ENCODE measurements at places on chromosomes 4 and X.
A peak's percentile ranks its signal among the peaks of the same experiment; 100 is the strongest.

DNA sequence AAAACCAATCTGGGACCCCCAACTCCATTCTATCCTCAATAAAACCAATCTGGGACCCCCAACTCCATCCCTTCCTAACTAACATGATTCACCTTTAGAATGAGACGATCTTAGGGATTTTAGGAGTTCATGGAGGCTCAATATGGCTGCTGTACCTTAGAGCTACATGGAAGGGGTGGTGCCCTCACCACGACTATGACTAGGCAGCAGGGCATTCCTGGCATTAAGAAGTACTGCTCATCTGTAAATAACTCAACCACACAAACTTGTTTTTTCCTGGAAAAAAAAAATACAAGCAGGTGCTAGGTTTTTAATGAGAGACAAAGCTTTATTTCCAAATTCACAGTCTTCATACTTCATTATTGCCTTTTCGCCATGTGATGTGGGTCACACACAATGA, 346.5 kb upstream of the FAT1 start:
- H3K4me1 ChIP-seq: no peaks in the 10 kb centered on the region
- no peaks in the 10 kb centered on the region for H3K36me3 ChIP-seq
- no peaks in the 10 kb centered on the region for H3K27me3 ChIP-seq
- no peak overlapping the region for H3K4me3 ChIP-seq
- no peak overlapping the region for H3K27ac ChIP-seq

DNA sequence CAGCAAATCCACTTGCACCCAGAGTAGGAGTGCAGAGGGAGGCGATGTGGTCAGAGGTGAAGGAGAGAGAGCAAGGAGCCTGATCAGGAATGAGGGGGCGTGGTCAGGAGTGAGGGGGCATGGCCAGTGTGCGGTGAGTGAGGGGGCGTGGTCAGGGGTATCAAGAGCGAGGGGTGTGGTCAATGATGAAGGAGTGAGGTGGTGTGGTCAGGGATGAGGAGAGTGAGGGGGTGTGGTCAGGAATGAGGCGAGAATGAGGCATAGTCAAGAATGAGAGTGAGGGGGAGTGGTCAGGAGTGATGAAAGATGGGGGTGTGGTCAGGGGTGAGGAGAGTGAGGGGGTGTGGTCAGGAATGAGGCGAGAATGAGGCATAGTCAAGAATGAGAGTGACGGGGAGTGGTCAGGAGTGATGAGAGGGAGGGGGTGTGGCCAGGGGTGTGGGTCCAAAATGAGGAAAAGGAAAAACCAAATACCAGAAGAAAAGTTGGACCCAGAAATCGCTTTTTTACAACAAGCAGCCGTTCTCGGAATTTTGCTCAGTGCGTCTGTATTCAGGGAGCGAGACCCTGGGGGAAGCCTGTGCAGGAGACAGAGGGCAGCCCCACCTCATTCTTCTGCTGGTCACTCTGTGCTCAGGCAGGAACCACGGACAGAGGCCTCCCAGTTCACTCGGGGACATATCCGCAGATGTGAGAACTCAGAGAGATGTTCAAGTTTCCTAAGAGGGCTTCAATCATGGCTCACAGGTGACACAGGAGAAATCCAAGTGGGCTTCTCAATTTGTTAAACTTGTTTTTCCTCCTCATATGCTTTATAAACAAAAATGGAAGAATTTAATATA, 47.5 kb downstream of the MAGEA1 start:
- peak; percentile 2 for DNase-seq
- H3K27ac ChIP-seq: no peak overlapping the region
- H3K4me3 ChIP-seq: no peak overlapping the region
- no peaks in the 10 kb centered on the region for H3K4me1 ChIP-seq
- H3K36me3 ChIP-seq: no peaks in the 10 kb centered on the region
- H3K27me3 ChIP-seq: no peaks in the 10 kb centered on the region

DNA sequence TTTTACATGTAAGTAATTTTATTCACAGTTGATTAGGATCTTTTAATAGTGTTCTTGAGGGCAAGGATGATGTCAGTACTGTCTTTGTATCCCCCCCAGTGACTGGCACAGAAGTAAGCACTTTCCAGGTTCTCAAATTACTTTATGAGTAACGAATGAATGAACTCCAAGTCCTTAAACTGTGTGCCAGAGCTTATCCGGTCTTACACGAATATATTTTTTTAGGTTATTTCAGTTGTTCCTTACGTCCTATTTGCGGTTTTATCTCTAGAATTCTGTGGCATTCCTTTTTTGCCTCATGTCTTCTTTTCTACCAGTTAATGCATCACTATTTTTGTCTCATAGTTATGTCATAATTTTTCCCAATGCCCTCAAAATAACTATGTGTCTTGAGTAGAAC, 106.9 kb upstream of the MID1IP1 start:
- H3K4me1 ChIP-seq: no peaks in the 10 kb centered on the region
- no peak overlapping the region for H3K4me3 ChIP-seq
- no peak overlapping the region for H3K27ac ChIP-seq
- no peak for DNase-seq
- H3K27me3 ChIP-seq: no peaks in the 10 kb centered on the region

DNA sequence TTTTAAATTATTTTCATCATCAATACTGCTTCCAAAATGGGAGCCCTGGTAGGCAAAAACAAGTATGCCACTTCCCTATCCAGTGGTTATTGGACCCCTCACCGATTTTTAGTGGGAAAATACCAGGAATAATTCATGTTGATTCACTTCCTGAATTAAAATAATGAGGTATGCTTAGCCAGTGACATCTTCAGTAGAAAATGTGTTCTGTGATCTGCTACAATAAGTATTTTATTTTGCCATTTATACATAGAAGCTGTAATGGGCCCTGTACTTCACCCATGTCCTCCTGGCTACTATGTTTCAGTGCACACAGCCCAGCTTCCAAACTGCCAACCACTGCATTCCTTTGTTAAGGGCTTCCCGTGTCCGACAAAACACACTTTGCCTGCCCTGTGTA, 41.0 kb upstream of the KLHL34 start:
- H3K4me3 ChIP-seq: no peak overlapping the region
- H3K4me1 ChIP-seq: no peaks in the 10 kb centered on the region
- no peaks in the 10 kb centered on the region for H3K27me3 ChIP-seq
- H3K36me3 ChIP-seq: no peaks in the 10 kb centered on the region
